ENCODE measurements at places on chromosomes 3 and 15.
A peak's percentile ranks its signal among the peaks of the same experiment; 100 is the strongest.

DNA sequence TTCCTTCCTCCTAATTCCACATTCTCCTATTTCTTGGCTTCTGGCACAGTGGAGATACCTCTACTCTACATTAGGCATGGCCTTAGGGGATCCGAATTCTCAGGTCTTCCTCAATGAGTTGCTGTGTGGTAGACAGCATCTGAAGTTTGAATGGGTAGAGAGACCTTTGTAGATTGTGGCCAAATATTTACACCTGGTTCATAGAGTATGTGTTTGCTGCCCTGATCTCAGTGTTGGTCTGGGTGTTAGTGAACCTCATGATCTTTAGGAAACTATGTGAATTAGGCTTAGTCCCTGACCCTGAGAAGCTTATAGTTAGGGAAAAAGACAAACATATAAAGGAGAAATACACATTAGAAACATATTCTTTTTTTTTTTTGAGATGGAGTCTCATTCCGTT lies 75.8 kb downstream of the LPP start:
- no peak for DNase-seq

DNA sequence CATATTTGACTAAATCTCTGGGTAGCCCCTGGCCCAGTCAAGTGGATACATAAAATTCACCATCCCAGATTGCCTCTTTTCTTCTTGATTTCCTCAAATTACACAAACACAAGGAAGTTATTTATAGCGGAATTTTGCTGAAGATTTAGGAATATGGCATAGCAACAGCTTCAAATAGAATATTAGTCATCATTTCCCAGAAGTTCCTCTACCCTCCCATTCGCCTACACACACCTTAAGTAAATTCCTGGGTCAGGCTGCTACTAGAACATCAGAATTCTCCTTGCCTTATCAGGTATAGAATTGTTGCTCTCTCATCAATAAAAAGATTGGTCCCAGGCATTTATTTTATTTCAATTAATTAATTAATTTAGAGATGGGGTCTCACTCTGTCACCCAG lies 31.6 kb downstream of the MESD start:
- no peak for DNase-seq

DNA sequence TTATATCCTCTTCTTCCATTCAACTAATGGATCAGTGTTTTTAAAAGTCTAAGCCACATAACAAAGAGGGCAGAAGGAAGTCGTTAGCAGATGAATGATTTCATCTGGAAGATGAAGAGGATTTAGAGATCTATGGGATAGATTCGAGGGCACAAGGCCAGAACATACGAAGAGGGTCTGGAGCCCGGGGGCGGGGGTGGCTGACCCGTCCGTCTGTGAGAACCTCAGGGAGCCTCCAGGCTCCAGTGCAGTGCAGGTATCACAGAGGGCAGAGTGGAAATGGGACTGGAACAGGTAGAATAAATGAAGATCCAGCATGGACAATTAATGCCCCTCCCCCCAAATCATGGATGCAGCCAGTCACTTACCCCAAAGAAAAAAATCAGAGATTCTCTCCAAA lies 1.5 kb upstream of the GOLGA8B start:
- DNase-seq: no peak

DNA sequence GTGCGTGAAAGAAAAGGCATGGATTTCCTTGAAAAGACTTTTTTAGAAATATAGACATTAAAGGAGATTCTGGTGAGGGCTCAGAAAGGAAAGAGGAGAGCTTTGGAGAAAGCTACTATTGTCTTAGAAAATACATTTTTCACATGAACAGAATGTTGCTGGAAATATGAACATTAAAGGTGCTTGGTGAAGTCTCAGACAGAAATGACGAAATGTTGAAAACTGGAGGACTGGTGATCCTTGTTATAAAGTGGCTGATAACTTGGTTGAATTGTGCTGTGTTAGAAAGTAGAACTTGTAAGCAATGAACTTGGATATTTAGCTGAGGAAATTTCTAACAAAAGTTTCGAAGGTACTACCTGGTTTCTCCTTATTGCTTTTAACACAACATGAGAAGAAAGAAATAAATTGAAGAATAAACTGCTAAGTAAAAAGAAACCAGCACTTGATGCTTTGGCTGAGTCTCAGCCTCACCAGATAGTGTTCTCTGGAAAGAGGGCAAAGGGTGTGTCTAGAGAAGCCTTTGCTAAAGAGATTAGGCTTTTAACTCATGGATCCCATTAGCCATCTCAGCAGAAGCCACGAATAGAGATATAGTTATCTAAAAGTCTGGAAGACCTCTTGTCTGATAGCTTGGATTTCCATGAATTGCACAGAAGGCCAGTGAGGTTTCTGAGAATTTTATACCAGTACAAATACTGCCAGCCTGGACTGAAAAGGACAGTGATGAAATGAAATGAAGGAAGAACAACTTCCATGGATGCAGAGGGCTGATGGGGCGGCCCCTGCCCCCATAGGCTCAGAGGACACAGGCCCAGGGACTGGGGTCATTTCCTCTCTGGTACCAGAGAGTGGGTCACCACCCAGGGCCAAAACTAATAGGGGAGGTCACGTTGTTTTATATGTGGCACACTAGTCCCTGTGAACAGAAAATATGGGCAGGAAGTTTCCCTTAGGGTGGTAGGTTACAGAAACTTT lies 91.5 kb downstream of the RPL22L1 start:
- no peak for DNase-seq

- peak; percentile 65 for DNase-seq
Observed at GRCh38 chr15:65916664-65917406, 47.5 kb downstream of the RAB11A start.

DNA sequence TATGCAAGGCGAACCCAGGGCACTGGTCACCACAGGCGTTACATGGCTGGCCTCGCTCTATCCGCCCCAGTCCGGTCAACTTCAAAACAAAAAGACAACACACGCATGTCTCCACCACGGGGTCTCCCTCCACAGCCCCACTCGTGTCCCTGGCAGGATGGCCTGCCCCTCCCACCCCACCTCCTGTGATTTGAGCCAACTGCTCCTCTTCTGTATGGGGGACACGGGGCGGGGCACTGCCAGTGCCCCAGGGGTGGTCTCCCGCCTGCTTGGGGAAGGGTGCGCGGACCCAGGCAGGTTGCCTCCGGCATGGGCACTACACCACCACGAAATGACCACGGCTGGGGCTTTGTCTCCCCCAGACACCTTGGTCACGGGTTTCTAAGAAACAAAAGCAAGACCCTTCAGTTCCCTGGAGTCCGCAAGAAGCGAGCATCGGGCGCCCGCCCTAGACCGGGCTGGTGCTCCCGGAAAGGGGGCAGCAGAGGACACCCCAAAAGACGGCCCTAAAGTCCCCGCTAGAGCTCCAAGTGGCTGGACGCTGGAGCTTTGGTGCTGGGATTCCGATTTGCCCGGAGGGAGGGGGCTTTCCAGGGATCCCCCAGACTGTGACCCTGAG lies 219.3 kb upstream of the PRICKLE2 start:
- no peak for DNase-seq

DNA sequence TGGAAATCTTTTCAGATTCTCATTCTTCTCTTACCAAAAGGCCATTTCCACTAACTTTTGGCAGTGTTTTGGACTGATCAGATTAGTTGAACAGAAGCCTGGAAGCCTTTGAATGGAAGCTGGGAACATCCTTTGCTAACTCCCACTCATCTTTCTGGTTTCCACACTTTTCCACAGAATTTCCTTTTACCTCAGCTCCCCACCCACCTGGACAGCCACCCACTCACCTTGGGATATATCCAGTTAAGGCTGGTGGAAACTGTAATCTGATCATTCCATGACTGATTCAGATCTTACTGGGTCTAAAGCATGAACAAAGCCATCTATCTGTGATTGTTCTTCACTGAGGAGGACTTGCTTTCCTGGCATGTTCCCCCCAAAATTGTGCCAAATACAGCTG lies 119.5 kb downstream of the CCNL1 start:
- DNase-seq: no peak

Data from fibroblast of skin of scalp (primary cell).